ENCODE measurements at places on chromosomes 13 and 19.

GRCh38 chr13:31663880-31664585, 75.3 kb upstream of the RXFP2 start:
- DNase-seq: no peak

DNA sequence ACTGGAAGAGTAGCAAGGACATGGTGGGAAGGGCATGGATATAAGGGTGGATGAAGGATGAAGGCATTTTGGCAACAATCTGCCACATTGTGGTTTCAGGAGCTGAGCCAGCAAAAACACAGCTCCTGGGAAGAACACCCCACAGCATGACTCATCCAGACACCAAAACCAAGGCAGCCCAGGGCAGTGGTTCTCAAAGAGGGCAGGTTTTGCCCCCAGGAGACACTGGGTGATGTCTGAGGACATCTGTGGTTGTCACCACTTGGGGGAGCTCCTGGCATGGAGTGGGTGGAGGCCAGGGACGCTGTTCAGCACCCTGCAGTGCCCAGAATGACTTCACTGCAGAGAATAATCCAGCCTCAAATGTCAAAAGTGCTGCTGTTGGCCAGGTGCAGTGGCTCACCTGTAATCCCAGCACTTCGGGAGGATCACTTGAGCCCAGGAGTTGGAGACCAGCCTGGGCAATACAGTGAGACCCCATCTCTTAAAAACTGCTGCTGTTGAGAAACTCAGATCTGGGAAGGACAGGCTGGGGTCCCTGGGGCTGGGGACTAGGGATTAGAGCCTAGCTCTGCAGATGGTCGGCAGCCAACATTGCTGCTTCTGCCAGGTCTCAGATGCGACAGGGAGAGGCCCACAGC, 16.1 kb downstream of the ZFR2 start:
- DNase-seq: no peak

DNA sequence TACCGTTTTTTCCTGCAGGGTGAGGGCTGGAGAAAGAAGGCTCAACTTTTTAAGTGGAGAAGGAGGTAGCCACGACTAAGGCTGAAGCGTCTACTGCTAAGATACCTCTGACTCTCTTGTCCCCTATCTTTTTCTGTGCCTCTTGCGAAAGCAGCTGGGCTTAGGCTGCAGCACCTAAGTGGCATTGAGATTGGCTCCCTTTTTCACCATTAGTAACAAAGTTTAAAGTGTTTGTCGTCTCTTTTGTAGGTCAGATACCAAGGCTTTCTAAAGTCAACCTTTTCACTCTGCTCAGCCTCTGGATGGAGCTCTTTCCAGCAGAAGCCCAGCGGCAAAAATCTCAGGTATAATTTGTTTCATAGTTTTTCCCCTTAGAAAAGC, 887 bp downstream of the CDADC1 start:
- DNase-seq: peak; percentile 0

DNA sequence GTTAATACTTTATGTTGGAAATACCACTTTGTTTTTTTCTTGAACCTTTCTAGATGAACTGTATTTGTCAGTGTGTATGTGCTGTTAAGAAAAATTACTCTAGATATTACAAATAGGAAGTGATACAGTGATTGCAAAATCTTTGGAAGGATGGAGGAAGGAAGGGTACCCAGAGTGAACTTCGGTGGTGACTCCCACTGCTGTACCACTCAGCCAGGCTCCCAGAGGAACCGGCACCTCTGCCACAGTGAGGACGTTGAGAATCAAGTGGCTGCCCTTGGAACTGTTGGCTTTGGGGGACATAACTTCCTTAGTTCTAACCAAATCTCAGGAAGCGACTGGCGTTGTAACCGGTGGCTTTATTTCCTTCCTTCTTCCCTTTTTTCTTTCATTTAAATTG, 184.7 kb downstream of the PCCA start:
- no peak for DNase-seq

- DNase-seq: no peak
These were observed 36.1 kb upstream of the TMEM255B start for GRCh38 chr13:113722921-113723320.

- no peak for DNase-seq
These were observed 5.9 kb downstream of the POLR2E start for GRCh38 chr19:1089126-1089771.

- DNase-seq: no peak
These were observed 418.2 kb downstream of the KLF12 start for GRCh38 chr13:73715911-73716510.

GRCh38 chr19:11425719-11426457, 6.8 kb upstream of the RGL3 start:
- DNase-seq: no peak

DNA sequence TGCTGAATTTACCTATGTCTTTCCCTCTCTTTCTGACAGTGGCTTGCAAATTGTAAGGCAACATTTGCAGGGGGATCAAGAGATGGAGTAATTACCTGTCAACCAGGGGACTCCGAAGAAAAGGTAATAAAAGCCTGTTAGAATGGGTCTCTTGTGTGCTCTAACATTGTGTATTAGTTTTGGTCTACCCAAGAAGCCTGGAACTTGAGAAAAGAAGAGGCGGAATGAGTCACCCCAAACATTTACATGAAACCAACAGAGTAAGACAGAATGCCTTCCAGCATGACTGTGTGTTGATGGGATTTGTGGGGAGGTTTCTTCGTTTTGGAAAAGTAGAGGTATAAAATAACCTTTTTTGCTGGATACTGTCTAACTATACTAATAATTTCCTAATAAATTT, 36.7 kb downstream of the ZAR1L start:
- no peak for DNase-seq

- DNase-seq: peak; percentile 9
These were observed 2.8 kb upstream of the CEACAM5 start for GRCh38 chr19:41705393-41706174.

GRCh38 chr13:52374389-52374788, 31.6 kb downstream of the THSD1 start:
- DNase-seq: no peak

GRCh38 chr19:14821937-14822336, 13.0 kb downstream of the OR7A5 start:
- DNase-seq: no peak

- peak; percentile 83 for DNase-seq
These were observed 44.3 kb downstream of the ZNF611 start for GRCh38 chr19:52690369-52691214.

GRCh38 chr13:30300596-30300995, 6.8 kb downstream of the KATNAL1 start:
- DNase-seq: no peak

- no peak for DNase-seq
These were observed at the start of gene RYR1 for GRCh38 chr19:38433268-38433733. Gene RYR1 (plus strand): TSS chr19:38433691. CDS start chr19:38433830, 139 bp downstream.

GRCh38 chr19:1786668-1787067, 25.4 kb downstream of the ATP8B3 start:
- no peak for DNase-seq
